ENCODE measurements at places on chromosomes 4 and X. TPM values are rescaled to one million over a fixed set of nuclear protein-coding genes. Genes with fewer than 3 reads are reported as not detected.

The ABLIM2 gene
- 0.14 TPM for total RNA-seq

The CSAG1 gene
- not detected for total RNA-seq

The MUC7 gene
- not detected for total RNA-seq

The AFF2 gene
- under 0.01 TPM for total RNA-seq

The HPGDS gene
- not detected for total RNA-seq

The TMEM271 gene
- not detected for total RNA-seq

The NAP1L5 gene
- total RNA-seq, result 9.8 TPM
